ENCODE measurements at places on chromosomes 2 and 18.

DNA sequence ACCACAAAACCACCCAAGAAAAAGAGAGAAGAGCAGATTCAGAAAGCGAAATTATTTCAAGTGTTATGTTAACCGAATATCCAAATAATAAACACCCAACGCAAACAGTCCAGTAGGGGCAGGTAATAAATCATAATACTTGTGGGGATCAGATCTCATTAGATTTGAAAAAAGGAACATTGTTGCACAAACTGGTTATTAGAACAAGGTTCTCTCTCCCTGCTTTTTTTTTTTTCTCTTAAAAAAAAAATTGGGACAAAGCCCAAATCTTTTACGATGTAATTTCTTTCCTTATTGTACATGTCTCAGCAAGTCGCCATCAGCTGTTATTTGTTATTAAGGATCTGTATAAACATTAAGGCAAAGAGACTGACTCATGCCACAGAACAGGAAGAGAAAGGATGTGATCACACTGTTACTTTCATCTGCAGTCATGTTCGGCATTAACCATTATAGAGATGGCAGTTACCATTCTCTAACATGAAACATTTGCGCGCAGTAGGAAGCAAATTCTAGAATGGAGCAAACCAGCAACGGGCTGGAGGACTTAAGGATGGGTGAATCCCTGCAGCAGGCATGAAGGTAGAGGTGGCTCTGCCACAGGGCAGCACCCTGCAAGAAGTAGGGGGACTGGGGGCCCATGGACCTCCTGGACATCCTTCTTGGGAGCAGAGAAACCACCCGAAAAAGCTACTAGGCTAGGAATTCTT, 42.0 kb downstream of the EPHA4 start:
- DNase-seq: no peak

- DNase-seq: no peak
These were observed 105.6 kb downstream of the VSNL1 start for GRCh38 chr2:17646081-17646554.

GRCh38 chr2:186327251-186327868, 158.7 kb upstream of the ZC3H15 start:
- no peak for DNase-seq

DNA sequence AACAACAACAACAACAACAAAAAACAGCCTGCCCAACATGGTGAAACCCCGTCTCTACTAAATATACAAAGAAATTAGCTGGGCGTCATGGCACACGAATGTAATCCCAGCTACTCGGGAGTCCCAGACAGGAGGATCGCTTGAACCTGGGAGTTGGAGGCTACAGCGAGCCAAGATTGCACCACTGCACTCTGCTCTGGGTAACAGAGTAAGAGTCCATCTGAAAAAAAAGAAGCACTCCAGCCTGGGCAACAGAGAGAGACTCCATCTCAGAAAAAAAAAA, 344.1 kb upstream of the PLGLB2 start:
- no peak for DNase-seq

GRCh38 chr2:67243919-67244318, 153.2 kb upstream of the ETAA1 start:
- no peak for DNase-seq
